ENCODE measurements at places on chromosomes 2 and 18.

DNA sequence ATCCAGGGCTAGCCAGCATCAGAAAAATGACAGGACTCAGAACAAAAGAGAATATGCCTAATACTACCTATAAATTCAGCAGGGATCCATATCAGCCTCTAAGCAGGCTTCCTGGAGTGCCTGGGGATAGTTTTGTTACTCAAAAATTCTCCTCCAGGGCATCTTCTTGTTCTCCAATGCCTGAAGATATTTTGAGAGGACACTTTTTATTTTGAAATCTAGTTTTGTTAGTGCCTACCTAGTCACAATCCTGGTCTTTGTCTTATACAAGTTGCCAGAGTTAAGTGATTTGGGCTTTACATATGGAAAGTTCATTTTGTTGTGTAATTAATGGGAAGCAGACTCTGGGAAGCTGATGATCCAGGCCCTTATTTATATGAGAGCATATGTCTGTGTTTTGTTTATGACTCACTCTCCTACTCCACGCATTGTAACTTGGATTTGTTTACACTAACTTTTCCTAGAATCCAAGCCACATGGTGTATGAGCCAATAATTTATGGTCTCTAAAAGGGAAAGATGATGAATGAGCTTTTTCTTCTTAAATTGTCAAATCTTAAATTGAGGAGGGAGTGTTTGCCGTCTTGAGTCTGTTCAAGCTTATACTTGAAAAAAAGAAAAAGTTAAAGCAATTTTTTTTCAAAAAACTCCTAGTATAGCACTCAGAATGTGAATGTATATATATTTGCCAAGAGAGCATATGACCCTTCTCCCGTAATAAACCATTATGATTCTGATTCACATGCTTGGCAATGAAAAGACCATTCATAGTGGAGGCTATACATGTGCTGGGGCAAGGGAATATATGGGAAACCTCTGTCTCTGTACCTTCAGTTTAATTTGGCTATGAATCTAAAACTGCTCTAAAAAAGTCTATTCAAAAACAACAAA lies 370.3 kb downstream of the SETBP1 start:
- DNase-seq = no peak

DNA sequence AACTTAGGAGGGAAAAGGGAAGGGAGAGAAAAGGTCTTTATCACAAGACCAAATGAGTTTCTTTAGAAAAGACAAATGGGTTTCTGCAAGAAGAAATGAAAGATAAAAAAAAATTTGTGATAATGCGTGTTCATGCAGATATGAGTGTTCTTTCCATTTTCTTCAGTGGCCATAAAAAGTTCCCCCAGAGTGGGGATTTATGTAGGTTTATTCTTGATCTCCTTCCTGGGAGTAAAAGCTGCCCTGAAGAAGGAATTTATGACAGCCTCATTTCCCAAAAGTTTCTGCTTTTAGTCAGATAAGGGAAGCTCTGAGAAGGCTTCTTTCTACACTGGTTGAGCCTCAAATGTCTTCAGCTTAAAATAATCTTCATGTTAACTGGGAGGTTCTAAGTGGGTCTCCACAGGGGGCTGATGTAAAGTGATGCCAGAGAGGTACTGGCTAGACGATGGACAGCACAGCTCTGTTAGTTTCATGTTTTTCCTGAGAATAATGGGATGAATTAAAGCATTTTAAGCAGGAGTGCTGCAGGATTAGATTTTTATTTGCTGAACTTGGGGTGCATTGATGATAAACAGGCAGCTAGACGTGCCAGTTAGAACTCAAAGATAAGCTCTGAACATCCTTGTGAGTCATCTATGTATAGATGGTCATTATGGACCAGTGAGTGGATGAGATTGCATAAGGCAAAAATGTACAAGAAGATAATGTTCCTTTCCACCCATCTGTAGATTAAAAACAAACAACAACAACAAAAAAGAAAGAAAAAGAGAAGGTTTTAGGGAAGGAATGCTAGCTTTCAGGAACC lies 99.4 kb upstream of the MSH2 start:
- DNase-seq = no peak

DNA sequence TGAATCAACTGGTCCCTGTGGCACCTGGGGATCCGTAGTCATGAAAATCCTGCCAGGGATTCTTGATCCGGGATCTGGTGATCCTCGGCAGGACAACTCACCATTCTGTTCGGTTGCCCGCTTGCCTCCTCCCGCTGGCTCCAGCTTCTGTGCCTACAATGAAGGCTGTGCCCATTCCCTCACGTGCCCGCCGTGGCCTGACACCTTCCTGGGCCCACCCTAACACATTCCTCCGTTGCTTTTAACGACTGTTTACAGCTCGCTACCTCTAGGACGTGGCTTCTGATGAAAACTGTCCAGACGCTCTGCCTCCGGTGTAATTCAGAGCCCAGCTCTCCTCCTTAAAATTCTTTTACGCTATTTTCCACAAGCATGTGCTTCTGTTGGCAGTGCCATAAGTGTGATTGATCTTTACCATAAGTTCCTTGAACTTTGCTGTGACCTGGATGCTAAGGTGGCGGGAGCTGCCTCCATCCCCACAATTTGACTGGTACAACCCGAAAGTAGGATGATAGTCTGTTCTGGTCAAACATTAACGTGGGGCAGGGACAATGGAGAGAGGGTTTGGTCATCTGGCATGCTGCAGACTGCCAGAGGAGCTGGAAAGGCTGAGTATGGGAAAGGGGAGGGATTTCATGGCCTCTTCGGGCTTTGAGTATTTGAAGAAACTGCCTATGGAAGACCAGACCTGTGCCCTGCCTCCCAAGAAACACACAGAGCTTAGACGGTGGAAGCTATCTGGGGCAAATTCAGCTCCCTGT lies 206.8 kb upstream of the TNP1 start:
- DNase-seq = no peak

DNA sequence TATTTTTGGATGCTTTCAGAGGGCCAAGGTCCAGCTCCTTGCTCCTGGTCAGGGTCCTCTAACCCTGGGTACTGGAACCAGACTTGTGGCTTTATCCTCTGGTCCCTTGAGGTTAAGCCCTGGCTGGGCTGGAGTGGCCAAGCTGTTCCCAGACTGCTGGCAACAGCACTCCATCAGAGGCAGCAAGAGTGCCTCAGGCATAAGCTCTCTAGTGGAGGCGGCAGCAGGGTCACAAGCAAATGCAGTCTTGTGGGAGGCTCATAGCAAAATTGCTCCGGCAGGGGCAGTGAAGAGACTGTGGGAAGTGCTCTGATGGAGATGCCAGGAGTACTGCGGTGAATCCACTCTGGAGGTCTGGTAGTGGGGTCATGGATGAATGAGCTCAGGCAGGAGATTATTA lies 128.9 kb upstream of the OTOS start:
- no peak for DNase-seq

DNA sequence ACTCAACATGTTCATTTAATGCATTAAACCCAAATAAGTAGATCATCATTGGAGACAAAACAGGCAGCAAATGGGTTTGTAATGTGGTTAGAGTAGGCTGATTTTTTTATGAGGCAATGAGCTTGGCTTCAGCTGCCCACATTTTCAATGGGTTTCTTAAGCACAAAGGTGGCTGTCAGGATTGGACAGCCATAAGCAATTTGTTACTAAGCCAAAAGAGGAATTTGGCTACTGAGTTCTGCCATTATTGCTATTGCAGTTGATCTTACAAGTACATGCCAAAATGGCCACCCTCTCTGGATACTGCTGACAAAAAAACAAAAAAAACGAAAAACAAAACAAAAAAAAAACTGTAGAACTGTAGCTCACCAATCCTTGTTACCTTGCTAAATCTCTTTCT lies 1348.0 kb upstream of the PIK3C3 start:
- DNase-seq = no peak

GRCh38 chr2:195238826-195239225 lies 418.2 kb upstream of the SLC39A10 start:
- DNase-seq = no peak

DNA sequence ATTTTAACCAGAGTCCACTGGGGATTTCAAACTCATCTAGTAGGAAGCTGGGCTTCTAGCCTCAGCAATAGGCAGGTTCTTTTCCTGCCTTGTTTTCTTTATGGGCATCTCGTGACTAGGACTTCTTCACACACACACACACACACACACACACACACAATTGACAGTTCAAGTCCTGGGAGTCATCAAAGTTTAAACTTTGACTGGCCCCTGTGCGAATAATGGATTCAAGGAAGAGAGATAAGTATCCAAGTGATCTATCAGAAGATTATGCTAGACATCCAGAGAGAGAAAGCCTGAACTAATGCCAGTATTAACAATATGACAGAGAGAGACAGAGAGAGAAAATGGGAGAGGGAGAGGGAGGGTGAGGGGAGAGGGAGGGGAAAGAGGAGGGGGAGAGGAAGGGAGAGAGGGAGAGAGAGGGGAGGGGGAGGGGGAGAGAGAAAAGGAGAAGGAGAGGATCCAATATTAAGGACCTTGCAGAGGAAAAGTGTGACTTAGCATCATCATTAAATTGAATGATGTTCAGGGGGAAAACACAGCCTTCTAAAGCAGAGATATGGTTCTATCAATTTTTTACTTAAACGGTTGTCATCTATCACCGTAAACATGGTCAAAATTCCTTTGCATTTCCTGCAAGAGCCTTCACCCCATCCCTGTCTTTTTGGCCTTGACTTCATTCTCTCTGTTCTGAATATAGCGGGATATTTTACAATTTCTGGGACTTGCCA lies 327.6 kb upstream of the ZEB2 start:
- DNase-seq = no peak

DNA sequence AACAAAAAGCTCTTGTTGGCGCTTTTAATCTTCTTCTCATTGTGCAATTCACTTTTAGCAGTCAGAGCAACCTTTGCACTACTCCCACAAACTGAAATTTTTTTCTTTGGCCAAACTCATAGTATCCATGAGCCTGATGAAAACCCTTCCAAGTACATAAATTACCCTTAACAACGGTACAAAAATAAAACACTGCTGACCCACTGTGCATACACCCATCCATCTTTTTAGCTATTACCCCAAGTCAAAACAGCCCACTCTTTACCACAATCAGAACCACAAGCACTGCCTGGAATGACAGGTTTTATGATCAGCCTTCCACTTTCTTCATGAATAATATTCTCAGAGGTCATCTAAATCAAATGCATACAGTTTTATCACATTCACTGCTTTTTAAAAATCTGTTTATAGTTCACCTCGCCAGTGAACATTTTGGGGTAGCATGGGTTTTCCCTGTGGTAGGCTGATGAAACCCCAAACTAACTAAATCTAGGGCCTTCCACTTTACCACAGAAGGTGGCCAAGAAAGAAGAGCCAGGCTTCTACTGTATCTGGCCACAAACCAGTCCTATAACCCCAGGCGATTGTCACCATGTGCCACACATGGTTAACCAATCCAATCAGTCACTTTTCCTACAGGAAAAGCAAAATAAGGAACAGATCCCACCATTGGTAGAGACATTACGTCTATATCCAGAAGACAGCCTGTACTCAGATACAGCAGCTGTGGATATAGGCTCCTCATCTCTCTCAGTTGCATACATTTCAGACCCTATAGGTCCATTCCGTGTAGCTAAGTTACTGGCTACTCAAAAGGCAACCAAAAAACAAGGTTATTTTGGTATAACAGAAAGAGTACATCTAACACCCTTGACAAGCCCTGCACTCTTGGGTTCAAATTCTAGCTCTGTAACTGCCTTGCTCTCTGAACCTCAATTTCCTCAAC lies 171.3 kb downstream of the THADA start:
- no peak for DNase-seq

DNA sequence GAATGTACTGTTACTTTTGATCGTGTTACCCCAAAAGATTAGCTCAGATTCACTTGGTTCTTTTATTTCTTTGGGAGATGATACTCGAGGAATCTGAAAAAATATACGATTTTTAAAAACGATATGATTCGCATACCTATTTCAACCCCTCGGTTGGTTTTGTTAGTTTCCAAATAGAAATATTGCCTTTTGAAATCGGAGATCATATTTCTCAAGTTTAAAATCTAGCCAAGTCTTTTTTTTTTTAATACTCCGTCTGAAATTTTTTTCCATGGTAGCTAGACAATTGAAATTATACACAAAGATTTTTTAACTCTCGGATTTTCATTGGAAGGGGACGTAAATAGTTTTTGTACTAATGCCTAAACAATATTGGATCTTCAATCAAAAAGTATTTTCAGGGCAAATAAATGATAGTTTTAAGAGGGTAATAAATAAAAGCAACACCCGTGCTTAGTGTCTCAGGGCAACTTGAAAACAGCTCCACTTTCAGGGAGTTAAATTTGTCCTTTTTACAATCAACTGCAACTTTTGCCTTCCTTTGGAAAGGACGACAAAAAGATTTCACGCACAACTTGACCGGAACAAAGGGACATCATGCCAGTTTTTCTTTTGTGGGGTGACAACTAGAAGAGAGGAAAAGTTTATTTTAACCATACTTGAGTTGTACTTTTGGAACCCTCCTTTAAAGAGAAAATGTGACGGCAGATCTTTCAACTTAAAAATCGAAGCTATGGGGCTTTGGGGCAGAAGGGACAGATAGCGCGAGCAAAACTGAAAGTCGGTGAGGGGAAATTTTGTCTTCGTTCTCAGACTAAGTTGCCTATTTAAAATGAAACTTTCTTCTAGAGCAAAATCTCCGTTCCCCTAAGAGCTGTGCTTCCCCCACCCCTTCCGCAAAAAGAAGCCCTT lies 5.8 kb upstream of the ONECUT2 start:
- DNase-seq = peak; percentile 2

GRCh38 chr2:99613980-99614379 lies 124.2 kb upstream of the REV1 start:
- DNase-seq = no peak

- no peak for DNase-seq
Observed at GRCh38 chr18:51447351-51448342, 250.2 kb upstream of the MEX3C start.

DNA sequence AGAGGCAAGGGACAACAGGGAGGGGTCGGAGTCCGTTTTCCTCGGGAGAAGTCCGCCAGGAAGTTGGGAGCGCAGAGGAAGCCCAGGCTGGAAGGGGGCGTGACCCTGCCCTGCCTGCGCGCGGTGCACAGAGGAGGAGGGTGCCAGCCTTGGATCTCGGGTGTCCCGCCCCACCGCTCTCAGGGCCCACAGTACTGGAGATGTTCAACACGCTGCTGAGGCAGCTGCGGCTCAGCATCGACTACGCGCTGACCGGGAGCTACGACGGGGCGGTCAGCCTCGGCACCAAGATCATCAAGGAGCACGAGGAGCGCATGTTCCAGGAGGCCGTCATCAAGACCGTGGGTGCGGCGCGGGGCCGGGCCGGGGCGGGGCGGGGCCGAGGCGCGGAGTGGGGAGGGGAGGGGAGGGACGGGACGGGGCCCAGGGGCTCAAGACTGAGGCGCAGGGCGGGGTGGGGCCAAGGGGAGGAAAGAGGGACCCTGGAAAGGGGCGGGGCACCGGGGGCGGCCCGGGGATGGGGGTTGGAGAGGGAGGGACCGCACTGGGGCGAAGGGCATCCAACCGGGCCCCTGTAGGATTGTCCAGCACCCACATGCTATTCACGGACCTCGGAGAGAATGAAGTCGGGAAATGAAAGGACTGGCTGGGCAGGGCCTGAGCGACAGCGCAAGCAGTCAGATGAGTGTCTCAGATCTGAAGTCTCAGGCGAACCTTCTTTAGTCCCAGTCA lies 36.6 kb downstream of the POMC start:
- peak; percentile 32 for DNase-seq

GRCh38 chr2:22907330-22907729 lies 477.6 kb upstream of the KLHL29 start:
- DNase-seq = no peak
